ENCODE measurements at places on chromosomes 5 and 9.

GRCh38 chr9:6506571-6506970, 93.6 kb downstream of the UHRF2 start:
- DNase-seq, result no peak

GRCh38 chr5:91499943-91500531, 116.9 kb upstream of the ARRDC3 start:
- DNase-seq, result no peak

- no peak for DNase-seq
Measured at GRCh38 chr5:81717226-81717625, 33.7 kb downstream of the SSBP2 start.

DNA sequence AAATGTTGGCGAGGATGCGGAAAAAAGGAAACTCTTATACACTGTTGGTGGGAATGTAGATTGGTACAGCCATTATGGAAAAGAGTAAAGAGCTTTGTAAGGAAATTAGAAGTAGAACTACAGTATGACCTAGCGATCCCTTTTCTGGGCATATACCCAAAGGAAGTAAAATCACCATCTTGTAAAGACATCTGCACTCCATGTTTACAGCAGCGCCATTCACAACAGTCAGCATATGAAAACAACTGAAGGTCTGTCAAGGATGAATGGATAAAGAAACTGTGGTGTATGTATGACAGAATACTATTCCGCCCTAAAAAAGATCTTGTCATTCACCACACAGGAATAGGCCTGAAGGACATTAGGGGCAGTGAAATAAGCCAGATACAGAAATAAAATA, 27.7 kb upstream of the SLC25A51 start:
- no peak for DNase-seq

DNA sequence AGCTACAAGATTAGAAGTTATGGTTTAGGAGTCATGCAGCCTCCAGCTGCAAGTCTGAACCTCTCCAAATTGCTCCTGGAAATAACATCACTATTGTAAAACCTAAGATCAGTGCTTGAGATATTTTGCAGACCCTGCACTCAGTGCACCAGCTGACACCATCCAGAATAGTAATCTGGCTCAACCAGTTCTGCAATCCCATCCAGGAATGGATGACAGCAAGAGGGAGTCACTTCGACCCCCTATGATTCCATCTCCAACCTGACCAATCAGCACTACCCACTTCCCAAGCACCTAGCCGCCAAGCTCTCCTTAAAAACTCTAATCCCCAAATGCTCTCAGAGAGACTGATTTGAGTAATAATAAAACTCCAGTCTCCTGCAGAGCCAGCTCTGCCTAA, 37.9 kb upstream of the NR4A3 start:
- DNase-seq, result no peak

GRCh38 chr5:76069061-76069735, 14.0 kb upstream of the SV2C start:
- no peak for DNase-seq

GRCh38 chr9:88478246-88478645, 56.7 kb upstream of the NXNL2 start:
- DNase-seq, result no peak

- no peak for DNase-seq
Measured at GRCh38 chr5:141094481-141095262, at the start of gene PCDHB2. Gene PCDHB2 (plus strand): TSS chr5:141094615. CDS start chr5:141094791, 176 bp downstream.

Data from activated CD4-positive, alpha-beta T cell treated with anti-CD3 and anti-CD28 coated beads for 4 hours (primary cell).